Stimulated activated CD8-positive, alpha-beta memory T cell treated with anti-CD3 and anti-CD28 coated beads, Interleukin-15, amount 100 ng/mL, for 24 hours (primary cell): ENCODE measurements at places on chromosomes 3 and 15.

DNA sequence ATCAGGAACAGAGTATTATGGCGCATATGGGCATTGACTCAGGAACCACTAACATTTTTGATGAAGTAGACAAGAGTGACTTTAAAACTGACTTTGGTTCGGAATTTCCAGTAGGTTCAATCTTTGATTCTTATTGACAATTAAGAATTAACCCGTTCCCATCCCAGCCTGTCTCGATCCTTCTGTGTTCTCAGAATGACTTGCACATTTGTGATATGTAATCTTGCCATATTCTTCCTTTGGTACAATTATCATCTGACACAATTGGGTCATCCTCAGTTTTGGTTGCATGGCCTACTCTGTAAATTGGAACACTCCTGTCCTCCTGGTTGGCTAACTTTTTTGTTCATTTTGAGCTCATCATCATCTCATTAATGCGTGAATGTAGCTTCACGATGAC, 10.5 kb downstream of the GPR171 start:
- no peak for DNase-seq

DNA sequence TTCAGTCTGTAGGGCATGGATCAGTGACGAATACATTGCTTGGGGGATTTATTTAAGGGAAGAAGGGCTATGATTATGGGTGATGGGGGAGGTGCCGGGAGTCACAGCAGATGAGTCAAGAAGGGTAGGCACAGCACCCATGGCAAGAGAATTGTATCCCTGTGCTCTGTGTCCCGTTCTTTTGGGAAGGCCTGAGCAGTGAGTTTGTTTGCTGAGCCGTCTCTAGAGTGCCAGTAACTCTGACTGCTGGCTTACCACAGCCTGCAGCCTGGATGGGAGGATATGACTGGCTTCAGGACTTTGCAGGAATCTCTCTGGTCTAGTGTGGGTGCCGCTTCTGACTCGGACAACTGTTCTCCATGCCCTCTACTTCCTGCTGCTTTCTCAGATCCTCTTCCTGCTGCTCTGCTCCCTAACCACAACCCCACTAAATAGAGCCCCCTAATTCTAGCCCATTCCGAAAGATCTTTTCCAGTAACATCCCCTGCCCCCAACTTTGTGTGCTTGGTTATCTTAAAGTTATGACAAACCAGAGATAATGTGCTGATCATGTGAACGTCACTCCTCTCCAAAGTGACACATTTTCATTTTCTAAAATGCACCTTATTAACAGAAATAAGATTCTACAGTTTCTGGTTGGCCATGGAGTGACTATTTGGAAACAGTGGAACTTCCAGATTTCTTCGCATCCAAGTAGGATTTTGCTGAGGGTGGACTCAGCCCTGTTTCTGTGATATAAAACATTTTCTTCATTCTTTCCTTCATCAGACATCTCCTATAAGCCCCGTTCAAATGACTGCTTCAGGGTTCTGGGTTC, 239.0 kb downstream of the SLCO3A1 start:
- DNase-seq = no peak

GRCh38 chr15:92817339-92817886, 82.7 kb upstream of the CHD2 start:
- no peak for DNase-seq

GRCh38 chr3:151863611-151864010, 9.8 kb upstream of the SUCNR1 start:
- DNase-seq = no peak

DNA sequence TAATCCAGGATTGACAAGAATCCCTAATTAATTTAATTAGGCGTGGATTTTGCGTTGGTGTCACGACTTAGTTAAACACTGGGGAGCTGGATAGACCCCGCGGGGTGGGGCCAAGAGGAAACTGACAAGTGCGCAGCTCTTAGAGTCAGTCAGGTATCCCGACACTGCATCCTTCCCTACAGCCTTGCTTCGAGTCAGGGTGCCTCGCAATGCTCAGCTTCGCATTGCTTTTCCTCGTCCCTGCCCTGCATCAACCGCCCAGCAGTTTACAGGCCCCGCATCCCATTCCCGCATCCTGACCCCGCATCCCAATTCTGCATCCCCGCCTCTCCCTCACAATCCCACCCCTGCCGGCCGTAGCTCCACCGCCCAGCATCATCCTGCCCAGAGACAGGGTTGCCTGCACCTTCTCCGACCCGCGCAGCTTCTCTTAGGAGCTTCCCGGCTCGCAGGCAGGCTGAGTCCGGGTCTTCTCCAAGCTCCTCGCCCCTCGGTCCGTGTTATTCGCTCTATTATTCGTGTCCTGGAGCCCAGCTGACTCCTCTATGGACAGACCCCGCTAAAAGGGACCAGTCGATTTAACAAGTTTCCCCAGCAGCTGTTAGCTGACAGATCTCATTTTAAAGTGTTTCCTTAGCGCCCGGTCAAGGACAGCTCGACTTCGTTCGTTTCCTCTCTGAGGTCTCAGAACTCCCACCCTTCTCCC, 699 bp upstream of the SHOX2 start:
- no peak for DNase-seq

DNA sequence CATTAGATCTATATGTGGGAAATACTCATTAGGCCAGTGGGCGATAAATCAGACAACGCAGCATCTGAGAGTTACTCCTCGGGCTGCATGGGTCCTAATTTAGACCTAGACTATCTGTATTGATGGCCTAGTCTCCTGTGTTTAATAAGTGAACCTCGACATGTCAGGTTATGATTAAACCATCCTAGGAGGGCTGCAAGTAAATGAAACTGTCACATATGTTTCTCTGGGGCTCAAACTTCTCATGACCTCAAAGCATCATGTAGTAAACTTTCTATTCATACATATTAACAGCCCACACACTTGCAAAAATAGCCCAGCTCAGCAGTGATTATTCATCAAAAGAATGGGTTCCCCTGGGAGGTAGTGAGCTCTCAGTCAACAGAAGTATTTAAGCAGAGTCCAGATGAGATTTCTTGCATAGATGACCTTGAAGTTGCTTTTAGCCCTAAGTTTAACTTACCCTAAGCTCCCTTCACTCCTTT, 51.6 kb downstream of the RAB11A start:
- DNase-seq = no peak
